ENCODE measurements at places on chromosomes 3 and 15.

DNA sequence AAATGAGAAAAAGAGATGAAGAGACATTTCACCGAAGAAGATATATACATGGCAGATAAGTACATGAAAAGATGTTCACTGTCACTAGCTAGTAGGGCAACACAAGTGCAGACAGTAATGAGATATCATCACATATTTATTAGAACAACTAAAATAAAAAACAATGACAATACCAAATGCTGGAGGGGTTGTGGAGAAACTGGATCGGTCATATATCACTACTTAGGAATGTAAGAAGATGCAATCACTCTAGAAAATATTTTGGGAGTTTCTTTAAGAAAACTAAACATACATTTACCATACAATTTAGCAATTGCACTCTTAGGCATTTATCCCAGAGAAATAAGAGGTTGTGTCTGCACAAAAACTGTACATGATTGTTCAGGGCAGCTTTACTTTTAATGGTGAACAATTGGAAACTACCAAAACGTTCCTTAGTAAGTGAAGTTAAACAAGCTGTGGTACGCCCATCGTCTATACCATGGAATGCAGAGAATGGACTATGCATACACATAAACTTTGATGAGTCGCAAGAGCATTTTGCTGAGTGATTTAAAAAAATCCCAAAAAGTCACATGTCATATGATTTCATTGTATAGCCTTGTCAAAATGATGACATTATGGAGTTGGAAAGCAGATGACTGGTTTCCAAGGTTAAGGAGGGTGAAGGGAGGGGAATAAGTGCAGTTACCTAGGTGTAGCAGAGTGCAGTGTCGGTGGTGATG lies 149.0 kb upstream of the UBE3A start:
- no peak for DNase-seq

DNA sequence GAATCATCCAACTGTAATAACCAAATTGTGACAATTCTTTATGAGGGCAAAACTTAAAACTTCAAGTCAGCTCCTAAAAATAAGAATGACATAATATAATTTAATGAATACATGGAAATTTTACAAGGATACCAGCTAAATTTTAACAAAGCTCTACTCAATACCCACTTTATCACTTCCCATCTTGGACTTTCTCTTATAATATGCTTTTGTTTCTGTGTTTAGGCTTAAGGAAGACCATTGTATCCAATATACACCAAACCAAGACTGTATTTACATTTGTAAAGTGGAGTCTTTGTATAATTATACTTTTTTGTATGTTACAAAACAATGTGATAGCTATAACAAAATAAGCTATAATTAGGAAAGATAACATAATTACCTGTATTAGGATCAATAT lies 16.8 kb downstream of the ATP13A3 start:
- DNase-seq = no peak

DNA sequence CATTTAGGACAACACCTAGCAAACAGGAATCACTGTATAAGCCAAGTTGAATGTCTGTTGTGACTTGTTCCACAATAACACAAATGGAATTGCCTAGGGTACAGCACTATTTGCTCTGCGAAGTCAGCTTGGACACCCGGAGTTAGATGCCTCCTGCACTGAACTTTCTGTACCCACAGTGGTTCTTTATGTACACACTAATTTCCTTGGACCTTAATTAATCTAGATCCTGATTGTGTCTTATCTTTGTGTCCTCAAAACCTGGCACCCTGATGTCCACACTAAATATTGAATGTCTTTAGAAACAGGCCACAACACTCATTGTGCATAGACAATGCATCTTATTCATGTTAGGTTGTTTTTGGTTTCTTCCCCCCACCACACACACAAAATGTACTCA lies 278.9 kb upstream of the NR2F2 start:
- no peak for DNase-seq

GRCh38 chr3:160224256-160224655 lies 966 bp upstream of the C3orf80 start:
- DNase-seq = no peak

DNA sequence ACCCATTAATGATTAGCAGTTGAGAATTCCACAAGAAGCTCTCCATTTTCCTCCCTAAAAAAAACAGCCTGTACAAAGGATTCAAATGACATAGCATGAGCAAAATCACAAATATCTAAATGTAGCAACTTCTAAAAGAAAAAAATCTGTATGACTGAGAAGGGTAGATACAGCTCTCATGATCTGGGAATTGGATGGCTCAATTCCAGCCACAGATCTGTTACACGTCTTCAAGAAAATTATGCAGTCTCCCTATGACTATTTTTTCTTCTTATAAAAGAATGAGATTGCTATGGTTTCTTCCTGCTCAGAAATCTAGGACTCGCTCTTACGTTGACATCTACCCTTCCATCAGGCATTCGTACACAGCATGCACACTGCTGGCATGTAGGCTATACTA lies 71.5 kb downstream of the PLCH1 start:
- DNase-seq = no peak

- no peak for DNase-seq
Observed at GRCh38 chr3:136135039-136135802, 60.9 kb downstream of the MSL2 start.

- no peak for DNase-seq
Observed at GRCh38 chr3:69420781-69421520, 35.1 kb upstream of the FRMD4B start.

DNA sequence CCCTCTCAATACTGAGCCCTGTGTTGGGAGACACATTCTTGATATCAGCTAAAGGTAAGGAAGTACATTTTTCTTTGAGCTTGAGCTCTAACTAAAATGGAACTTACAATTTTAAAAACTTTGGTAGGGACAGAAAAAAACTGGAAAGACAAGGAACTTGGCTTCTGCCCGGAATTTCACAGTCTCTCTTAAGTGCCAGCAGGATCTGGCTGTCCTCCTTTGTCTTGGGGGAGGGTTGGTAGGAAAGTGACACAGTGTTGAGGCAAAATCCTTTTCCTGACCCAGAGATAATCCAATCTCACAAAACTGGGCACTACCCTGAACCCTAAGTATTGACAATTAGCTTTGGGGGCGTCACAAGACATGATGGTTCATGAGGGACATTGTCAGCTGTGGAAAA lies 45.3 kb downstream of the ZPLD1 start:
- no peak for DNase-seq

- DNase-seq = no peak
Observed at GRCh38 chr3:58242340-58242739, 4.7 kb downstream of the ABHD6 start.

DNA sequence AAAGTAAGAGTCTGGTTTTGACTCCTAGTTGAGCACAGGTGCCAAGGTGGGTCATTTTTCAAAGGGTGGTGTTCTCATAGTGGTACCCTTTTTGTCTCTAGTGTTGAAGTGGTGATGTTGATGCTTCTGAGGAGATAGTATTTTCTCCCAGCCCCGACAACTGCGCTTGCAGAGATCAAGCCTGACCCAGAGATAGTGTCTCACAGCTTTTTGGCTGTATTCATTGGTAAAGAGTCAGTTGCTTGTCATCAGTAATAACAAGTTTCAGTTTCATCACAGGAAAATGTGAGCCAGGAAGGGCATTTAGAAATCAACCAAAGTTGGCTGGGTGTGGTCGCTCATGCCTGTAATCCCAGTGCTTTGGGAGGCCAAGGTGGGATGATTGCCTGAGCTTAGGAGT lies 139.3 kb downstream of the NFKBIZ start:
- DNase-seq = no peak

- no peak for DNase-seq
Observed at GRCh38 chr3:186882881-186883685, 40.6 kb downstream of the ADIPOQ start.

DNA sequence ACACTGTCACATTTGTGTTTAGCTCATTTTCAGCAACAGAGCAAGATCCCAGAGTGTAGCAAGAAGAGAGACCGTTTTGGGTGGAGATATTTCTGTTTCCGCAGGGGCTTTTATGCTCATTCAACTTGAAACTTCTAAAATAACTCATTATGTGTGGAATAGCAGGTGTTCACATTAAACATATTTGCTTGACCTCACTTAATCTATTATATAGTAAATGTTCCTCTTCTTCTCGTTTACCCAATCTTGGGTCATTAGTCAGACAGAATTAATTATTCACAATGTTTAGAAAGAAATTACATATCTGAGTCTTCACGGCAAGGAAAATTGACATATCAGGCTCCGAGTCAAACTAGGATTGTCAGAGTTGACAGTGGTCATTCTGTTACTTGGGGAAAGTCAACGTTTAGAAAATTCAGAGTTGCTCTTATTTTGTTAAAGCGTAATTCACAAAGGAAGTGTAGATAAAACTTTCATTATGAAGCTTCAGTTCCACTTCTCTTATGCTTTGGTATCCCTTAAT lies 222.9 kb downstream of the TPRG1 start:
- DNase-seq = peak; percentile 78

- peak; percentile 51 for DNase-seq
Observed at GRCh38 chr3:60657972-60658371, 593.3 kb downstream of the FHIT start.

GRCh38 chr3:122598151-122598550 lies 20.7 kb downstream of the PARP15 start:
- DNase-seq = no peak

GRCh38 chr3:185371306-185372074 lies 8.6 kb downstream of the MAP3K13 start:
- no peak for DNase-seq

DNA sequence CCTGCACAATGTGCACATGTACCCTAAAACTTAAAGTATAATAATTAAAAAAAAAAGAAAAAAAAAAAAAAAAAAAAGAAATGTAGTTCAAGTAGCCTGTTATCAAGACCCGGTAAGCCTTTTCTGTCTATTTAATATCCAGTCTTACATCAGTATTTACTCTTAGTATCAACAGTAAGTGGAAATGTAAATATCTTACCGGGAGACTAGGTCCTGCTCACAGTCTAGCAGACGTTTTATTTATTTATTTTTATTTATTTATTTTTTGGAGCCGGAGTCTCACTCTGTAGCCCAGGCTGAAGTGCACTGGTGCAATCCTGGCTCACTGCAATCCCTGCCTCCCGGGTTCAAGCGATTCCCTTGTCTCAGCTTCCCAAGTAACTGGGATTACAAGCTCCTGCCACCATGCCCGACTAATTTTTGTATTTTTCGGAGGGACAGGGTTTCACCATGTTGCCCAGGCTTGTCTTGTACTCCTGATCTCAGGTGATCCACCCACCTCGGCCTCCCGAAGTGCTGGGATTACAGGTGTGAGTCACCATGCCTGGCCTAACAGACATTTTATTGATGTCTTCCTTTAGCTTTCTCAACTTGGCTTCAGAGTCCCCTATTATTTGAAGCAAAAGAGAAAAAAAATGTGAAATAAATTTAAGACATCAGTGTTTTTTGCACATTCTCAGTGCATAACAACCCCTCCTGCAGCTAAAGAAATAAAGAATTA lies 19.9 kb downstream of the C2CD4B start:
- no peak for DNase-seq

DNA sequence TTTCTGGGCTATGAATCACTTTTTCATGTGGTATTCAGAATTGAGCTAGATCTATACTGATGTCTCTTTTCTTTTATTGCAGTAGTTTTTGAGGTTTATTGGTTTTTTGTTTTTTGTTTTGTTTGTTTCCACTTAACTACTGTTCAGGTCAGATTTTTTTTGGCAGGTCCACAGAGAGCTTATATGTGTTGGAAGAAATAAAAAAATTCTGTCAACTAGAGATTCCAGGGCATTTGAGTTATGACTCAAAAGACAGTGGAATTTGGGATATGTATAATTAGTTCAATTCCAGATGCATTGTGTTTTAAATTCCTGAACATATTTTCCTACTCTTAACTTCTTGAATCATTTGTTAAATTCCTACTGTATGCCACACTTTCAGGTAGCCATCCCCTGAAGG lies 727.2 kb downstream of the SI start:
- DNase-seq = no peak

GRCh38 chr3:41224120-41224806 lies 25.0 kb downstream of the CTNNB1 start:
- no peak for DNase-seq

GRCh38 chr15:90619468-90619867 lies 89.7 kb downstream of the CRTC3 start:
- no peak for DNase-seq

DNA sequence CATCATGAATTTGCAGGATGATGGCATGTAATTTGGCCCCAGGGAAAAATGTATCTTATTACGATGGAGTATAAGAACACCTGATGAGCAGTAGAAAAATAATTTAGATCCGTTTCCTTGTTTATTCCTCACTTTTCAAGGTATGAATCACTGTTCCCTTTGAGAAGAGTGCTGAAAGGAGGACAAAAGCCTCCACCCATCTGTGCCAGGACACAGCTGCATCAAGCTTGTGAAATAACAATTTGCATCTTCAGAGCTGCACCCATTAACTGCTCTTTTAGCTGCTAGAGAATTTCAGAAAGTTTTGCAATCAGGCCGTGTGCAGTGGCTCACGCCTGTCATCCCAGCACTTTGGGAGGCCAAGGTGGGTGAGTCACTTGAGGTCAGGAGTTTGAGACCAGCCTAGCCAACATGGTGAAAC lies 9.6 kb downstream of the CLDND1 start:
- DNase-seq = no peak

GRCh38 chr3:54188176-54188791 lies 65.9 kb downstream of the CACNA2D3 start:
- DNase-seq = peak; percentile 2

DNA sequence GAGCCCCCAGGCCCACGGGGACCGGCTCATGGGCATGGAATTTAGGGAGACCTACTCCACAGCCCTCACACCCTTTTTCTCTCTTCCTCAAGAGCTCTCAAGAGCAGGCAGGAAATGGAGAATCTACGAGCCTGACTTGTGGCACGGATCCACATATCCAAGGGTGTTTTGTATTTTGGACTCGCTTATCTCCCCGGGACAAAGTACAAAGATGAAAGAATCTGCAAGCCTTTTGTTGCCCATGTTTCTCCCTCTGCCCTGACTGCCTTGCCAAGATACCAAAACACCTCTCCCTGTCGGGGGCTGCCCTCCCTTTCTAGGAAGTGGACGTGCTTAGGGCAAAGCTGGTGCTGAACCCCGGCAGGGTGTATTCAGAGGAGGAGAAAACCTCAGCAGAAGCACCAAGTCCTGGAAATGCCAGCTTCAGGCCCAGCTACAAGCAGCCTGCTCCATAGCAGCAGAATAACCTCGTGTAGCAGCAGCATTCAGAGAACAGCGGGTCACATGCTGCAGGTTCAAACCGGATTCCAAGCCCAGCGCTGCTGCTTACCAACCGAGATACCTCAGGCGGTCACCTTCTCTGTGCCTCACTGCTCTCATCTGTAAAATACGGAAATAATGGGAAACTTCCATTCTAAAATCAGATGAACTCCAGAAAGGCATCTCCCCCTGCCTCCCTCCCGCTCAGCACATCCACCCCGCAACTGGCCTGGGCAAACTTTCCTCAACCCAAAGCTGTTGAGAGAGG lies 35.2 kb downstream of the DNASE1L3 start:
- no peak for DNase-seq

DNA sequence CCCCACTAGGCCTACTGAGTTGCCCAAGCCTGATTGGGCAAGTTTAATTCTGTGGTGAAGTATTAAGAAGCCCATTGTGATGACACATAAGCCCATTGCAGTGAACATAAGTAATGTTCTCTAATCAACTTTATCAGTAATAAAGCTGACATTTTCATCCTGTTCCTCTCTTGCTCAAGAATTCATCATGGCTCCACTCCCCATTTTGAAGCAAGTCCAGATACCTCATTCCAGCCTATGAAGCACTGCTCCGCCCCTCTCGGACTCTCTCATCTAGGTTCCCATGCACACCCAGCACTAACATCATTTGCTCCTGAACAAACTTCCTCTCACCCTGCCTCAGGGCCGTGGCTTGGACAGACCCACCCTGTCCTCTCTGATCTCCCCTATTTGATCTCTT lies 10.5 kb downstream of the SHF start:
- no peak for DNase-seq

GRCh38 chr3:85672761-85673160 lies 714.0 kb downstream of the CADM2 start:
- no peak for DNase-seq

Measured in GM06990 (cell line).